DMS53 (cell line): ENCODE measurements at places on chromosomes 11 and 22.
A peak's percentile ranks its signal among the peaks of the same experiment; 100 is the strongest.

GRCh38 chr22:27564806-27565205 is 236.8 kb downstream of the MN1 start:
- DNase-seq = no peak

DNA sequence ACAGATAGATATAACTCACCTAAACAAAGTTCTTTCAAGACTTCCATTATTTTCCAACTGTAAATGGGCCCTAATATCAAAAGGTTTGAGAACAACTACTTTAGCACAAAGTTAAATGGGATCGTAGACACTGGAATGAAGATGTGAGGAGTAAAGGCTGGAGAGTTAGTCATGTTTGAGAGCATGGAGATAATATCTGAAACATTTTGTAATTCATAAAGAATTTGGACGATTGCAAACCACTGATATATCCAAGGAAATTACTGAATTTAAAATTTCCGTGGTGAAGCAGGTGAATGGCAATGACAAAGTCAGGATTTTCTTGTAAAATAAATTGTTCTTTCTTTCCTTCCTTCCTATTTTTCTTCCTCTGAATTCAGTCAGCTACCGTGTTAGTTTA is 564.9 kb downstream of the CNTN5 start:
- DNase-seq = no peak

- DNase-seq = no peak
These were observed 19.7 kb downstream of the CLNS1A start for GRCh38 chr11:77617892-77618291.

DNA sequence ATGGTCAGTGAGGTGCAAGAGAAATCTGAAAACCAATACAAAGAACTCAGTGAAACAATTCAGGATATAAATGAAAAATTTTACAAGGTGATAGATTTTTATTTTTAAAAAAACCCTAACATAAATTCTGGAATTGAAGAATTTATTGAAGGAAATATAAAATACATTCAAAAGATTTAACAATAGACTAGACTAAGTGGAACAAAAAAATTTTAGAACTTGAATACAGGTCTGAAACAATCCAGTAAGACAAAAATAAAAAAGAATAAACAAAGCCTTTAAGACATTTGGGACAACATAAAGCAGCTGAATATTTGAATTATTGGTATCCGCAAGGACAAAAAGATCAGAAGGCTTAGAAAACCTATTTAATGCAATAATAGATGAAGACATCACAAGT is 8.7 kb downstream of the SPA17 start:
- DNase-seq = no peak

- DNase-seq = peak; percentile 14
These were observed 51.3 kb upstream of the CD44 start for GRCh38 chr11:35087648-35088047.

GRCh38 chr11:11397036-11397415 is 44.0 kb upstream of the CSNK2A3 start:
- DNase-seq = no peak
